Left ventricle myocardium superior (tissue), 1 donor: ENCODE measurements at places on chromosomes 7 and 10. TPM values are rescaled to one million over a fixed set of nuclear protein-coding genes. Genes with fewer than 3 reads are reported as not detected.

SYCE1 gene
- total RNA-seq, result 0.47 TPM

CPA2 gene
- total RNA-seq, result not detected

FAM149B1 gene
- 13.8 TPM for total RNA-seq

CPEB3 gene
- total RNA-seq, result 18.0 TPM

- no peak for DNase-seq
Observed at GRCh38 chr10:64115908-64116643, 594.9 kb downstream of the REEP3 start.

BMPER gene
- total RNA-seq, result 0.59 TPM

DNA sequence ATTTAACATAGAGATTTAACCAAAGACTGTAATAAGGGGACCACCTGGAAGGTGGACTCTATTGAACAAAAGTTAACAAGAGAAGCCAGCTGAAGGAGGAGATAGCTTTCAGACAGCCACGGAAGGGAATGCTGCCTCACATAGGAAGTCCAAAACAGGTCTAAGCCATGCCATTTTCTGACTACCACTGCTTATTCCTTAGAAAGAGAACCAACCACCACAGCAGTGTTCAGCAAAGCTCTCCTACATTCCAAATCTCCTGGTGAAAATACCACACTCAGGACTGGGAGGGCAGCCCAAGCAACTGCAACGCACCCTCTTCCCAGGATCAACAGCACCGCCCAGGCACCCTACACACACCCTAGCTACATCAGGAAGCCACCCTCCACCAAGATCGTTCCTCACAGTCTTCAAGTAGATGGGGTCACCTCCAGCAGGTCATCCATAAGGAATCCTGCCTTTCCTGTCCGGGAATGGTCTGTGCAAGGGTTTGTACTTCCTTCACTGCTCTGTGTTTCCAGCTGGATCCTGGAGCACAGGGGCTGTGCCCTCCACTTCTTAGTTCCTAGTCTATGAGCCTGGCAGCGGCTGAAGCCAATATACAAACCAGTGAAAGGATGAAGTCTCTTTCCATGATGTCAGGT, 2.5 kb downstream of the KIAA1549 start:
- no peak for DNase-seq

GRCh38 chr10:3776796-3777571, 8.0 kb downstream of the KLF6 start:
- no peak for DNase-seq

DNA sequence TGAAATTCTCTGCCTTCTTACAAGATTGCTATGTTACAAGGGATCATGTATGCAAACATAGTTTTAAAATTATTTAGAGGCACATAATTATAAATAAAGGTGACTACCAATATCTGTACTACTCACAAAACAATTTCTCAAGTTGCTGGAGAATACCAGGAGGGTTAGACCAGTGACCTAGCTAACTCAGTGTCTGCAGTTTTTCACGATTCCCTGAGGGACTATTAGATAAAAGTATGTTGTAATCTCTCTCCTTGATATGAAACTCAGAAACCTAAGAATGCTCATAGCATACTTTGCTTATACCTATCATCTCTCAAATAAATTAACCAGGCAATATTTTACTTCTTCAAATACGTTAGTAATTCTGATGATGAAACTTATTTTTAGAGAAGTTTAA, 534.0 kb upstream of the ANKRD30A start:
- no peak for DNase-seq

GRCh38 chr7:135774284-135774683, 25.7 kb upstream of the FAM180A start:
- DNase-seq, result no peak

DNA sequence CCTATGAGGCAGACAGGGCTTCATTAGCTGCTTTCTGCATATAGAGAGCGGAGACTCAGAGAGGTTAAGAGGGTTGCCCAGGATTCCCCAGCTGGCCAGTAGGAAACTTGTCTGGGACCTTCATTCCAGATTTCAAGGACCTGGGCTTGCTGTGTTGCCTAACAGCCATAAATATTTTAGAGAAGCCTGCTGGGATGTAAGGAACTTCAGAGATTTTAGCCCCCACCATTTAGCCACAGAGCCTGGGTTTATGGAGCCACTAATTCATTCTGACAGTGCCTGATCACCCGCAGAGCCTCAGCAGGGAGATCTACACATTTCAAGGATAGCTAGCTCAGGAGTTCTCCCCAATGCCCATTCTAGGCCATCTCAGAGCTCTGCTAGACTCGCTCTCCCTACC, 56.6 kb upstream of the TRUB1 start:
- DNase-seq, result no peak

- no peak for DNase-seq
Observed at GRCh38 chr7:33979807-33980355, 74.5 kb downstream of the BMPER start.

DNA sequence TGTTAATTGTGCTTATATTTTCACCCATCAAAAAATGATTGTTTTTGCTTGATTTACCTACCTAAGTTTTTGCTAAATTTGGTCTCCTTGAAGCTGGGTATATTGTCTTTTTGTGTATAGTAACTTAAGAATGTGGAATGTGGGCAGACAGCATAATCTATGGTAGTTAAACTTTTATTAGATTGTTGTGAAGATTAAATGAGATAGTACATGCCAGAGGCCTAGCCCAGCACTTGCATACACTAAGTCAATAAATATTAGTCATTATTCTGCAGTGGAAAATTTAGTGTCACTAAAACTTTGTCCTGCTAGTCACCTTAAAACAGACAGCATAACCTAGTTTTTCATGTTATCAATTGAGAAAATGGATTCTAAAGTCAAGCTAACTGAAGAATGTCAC, 19.3 kb upstream of the RPA3 start:
- no peak for DNase-seq

DNA sequence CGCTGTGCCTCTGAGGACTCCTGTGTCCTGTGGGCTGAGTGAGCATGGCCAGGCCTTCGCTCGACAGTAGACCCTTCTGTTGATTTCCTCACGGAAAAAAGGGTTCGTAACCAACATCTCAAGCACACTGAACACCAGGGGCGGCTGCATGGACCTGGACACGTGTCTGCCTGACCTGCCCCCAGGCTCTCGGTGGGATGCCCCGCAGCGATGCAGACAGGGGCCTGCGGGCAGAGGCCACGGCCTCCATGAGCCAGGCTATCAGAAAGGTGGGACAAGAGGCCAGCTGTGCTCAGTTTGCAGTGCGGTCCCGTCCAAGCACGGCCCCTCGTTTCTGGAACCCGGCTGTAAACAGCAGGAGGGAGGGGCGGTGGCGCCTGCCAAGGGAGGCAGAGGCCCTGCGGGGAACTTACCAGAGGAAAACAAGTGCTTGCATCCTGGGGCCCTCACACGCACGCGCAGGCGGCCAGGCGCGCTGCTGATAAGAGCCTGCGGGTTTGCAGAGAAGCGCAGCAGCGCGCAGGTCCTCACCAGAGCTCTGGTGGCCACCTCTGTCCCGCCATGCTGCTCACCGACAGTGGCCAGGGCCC, 10.6 kb downstream of the GPR146 start:
- DNase-seq, result peak; percentile 93

GRCh38 chr7:94336009-94336408, 58.7 kb upstream of the COL1A2 start:
- DNase-seq, result no peak

- no peak for DNase-seq
Observed at GRCh38 chr7:148866362-148866761, 17.7 kb downstream of the EZH2 start.

- no peak for DNase-seq
Observed at GRCh38 chr7:151857866-151858450, 19.0 kb downstream of the PRKAG2 start.

GRCh38 chr10:102111276-102111675, 8.9 kb downstream of the LDB1 start:
- DNase-seq, result no peak

MLXIPL gene
- total RNA-seq, result 9.6 TPM

FAM3C gene
- 42.8 TPM for total RNA-seq

- no peak for DNase-seq
Observed at GRCh38 chr7:14179781-14180180, 190.3 kb upstream of the ETV1 start.

GRCh38 chr7:66152371-66153191, 37.9 kb downstream of the CRCP start:
- no peak for DNase-seq

- no peak for DNase-seq
Observed at GRCh38 chr7:12553416-12553815, 17.1 kb upstream of the SCIN start.

TAS2R5 gene
- total RNA-seq, result not detected

METTL2B gene
- 19.4 TPM for total RNA-seq

DNA sequence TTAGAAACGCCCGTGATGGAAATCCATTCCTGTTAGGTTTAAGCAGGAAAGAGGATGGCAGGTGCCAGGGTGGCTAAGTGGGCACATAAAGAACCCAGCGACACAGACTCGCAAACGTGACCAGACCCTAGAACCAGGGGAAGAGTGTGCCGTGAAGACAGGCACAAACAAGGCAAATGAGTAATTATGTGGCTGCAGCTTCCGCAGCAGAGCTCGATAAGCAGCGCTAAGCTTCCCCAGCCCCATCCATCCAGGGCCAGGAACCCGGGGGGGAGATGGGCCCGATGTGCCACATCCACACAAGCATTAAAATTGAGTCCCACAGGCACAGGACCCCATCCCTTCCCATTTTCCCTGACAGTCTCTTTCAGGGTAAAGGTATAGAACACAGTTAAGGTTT, 14.0 kb upstream of the ZFAND2A start:
- DNase-seq, result no peak

- no peak for DNase-seq
Observed at GRCh38 chr7:2266911-2267310, 24.9 kb downstream of the NUDT1 start.

GRCh38 chr7:108077709-108078108, 52.5 kb downstream of the LAMB4 start:
- DNase-seq, result no peak

GRCh38 chr7:80639011-80639410, 569 bp downstream of the CD36 start:
- no peak for DNase-seq

GRCh38 chr10:124035928-124036558, 57.4 kb downstream of the CHST15 start:
- peak; percentile 61 for DNase-seq

LLCFC1 gene
- total RNA-seq, result not detected

DNA sequence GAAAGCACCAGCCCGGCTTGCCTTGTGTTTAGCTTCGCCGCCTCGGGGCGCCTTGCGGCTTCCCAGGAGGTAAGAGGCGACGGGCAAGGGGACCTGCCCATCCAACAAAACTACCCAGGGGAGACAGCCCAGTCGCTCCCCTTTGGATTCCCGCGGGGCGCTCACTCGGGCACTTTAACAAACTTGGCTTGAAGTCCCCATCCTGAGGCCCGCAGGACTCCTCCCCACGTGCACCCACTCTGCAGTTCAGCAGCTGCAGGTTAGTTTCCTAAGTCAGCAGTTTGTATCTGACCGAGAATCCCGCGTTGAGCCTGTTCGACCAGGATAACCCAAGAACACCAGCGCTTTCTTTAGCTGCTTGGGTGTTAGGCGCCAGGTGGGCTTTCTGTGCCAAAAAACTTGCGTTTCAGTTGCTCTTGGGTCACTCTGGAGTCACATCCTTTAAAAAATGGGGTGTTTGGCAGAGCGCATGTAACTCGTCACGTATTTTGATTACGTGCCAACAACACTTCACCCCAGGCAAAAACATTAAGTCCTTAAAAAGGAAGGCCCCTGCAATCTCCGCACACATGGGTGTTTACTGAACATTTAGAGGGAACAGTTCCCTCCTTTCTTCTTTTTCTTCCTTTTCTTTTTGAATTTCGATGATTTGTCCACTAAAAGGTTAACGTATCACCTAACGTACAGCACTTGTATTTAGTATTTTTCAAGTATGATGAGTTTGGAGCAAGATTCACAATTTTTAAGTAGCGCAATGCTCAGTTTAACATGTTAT, 876 bp downstream of the DNAH11 start:
- DNase-seq, result no peak

WEE2 gene
- not detected for total RNA-seq

FAM131B gene
- 0.57 TPM for total RNA-seq

- no peak for DNase-seq
Observed at GRCh38 chr7:48300301-48300700, 129.0 kb downstream of the ABCA13 start.

GPER1 gene
- 2.8 TPM for total RNA-seq

HOGA1 gene
- 11.9 TPM for total RNA-seq

GRCh38 chr7:30918676-30919075, 7.0 kb downstream of the AQP1 start:
- peak; percentile 32 for DNase-seq

DNA sequence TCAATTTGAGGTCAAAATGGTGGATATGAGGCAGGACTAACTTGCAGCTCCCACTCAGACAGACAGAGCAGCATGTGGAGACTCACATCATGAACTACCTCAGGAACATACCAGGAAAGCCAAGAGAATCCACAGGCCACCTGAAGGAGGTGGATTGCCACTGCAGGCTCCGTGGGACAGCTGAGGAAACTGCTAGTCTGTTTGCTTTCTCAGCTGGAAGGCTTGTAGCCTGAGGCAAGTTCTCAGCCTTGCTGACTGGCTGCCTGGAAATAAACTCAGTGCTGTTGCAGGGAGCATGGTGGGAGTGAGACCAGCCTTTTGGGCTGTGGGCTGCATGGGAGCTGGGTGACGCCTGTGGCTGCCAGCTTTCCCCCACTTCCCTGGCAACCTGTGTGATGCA, 202.9 kb downstream of the ZNF248 start:
- no peak for DNase-seq

ARHGEF5 gene
- 1.7 TPM for total RNA-seq

ZNF727 gene
- total RNA-seq, result 1.8 TPM

DNA sequence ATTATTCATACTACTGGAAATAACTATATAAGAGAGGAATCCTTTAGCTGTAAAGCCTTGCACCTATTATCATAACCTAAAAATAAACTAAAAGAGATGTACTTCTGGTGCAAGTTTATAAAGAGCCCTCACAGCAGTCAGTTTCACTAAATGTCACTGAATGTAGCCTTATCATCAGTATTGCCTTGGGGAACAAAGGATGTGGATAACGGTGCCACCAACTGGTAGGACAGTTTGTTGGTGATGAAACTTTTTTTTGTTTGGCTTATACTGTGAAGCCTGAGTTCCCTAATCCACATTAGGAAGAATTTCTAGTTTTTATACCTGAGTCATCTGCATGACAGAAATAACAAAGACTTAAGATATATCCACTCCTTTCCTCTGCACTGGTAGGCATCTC, 117.9 kb upstream of the COL1A2 start:
- DNase-seq, result no peak

PAPSS2 gene
- 11.8 TPM for total RNA-seq

- no peak for DNase-seq
Observed at GRCh38 chr10:119368581-119368980, 161.2 kb downstream of the GRK5 start.

FGF8 gene
- not detected for total RNA-seq

GRCh38 chr10:11475831-11476434, 135.5 kb downstream of the USP6NL start:
- DNase-seq, result no peak

NKX6-2 gene
- not detected for total RNA-seq

- DNase-seq, result no peak
Observed at GRCh38 chr7:106768324-106768751, 96.7 kb upstream of the PIK3CG start.

GRCh38 chr10:126135177-126135576, 238.8 kb downstream of the FANK1 start:
- DNase-seq, result no peak
